ENCODE measurements at places on chromosomes 5 and 9.

DNA sequence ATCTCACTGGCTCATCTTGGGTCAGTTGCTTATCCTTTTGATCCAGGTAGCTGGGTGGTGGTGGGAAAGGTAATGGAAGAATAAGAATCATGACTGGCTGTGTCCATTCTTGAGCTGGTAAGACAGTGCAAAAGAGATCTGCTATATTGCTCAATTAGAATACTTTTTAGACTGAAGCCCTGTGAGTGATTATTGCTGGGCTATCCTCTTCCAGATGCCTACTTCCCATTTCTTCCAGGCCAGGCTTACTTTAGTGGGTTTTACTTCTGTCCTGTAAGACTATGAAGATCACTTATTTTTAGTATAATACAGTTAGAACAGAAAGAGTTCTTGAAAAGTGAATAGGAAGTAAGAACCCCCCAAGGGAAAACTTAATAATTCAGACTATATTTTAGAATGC lies 7.2 kb downstream of the MARCHF6 start:
- no peak for DNase-seq

GRCh38 chr9:4420351-4420750 lies 69.9 kb upstream of the SLC1A1 start:
- no peak for DNase-seq

DNA sequence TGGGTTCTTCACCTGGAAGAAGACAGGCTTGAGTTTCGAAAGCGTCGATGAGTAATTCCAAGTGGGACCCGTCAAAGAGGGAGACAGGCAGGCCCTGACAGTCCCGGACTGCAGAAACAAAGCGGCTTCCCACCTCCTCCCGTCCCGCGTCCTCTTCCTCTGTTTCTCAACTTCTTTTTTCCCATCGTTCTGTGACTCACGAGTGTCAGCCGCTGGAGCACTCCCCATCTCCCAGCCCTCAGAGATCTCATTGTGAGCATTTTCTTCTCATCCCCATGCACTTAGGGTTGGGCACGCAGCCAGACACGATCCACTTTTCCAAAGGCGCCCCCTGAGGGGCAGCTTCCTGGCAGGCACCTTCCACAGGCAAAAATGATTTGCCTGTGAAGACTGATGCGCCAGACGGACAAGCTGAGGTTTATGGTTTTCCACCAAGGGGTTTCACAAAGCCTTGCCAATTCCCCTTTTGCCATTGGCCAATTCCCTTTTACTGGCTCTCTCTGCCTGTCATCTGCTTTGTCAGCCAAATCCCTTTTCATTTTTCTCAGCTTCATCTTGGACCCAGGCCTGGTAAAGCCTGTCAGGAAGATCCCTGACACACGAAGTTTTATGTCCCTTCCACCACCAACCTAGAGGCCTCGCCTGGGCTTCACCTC lies 86.5 kb upstream of the ANKRD55 start:
- DNase-seq = peak; percentile 91

DNA sequence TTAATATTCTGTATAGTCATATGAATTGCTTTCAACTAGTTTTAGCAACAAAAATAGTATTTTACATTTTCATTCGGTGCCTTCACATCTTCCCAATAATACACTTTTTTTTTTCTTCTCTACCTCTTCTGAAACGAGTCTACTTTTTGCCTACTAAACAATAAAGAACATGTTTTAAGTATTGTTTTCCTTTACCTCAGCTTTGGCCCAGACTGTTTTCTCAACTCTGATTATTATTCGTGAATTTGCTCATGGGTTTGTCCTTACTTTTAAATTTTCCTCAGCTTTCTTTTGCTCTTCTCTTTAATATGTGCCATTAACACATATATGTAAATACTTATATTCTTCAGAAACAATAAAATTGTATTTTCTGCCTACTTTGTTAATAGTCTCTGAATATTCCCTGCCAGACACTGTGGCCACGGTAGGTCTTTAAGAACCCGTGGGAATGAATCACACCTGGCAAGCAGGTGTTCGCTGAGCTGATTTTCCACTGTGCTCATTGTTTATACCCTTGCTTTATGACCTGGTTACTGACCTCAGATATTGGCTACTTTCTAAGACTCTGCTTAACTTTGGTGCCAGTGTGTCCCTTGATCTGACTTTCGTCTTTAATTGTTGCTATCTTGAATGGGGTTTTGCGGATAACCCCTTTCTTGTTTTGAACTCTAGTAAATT lies 49.1 kb downstream of the FAM170A start:
- DNase-seq = no peak

DNA sequence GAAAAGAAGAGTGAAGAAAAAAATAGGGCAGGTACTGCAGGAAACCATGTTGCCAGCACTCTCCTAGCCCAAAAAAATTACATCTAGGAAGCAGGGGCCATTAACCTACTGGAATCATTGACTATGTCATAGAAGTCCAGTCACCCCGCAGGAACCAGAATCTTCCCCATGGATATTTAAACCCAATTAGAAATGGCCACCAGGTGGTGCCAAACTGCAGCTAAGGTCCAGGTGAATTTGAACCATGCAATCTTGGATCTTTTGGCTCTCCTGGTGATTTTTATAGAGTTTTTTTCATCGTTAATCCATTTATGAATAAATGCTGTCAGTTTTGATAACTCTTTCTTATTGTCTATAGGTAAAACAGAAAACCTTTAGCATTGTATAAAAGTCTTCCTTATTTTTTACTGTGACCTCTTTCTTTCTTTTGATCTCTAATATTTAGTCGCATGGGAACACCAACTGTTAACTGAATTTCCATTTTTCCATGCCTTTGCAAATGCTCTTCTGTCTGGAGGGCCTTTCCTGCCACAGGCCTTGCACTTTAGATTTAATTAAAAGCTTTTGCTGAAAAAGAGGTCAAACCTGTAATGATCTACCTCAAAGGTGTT lies 147.5 kb upstream of the FGF10 start:
- peak; percentile 49 for DNase-seq

DNA sequence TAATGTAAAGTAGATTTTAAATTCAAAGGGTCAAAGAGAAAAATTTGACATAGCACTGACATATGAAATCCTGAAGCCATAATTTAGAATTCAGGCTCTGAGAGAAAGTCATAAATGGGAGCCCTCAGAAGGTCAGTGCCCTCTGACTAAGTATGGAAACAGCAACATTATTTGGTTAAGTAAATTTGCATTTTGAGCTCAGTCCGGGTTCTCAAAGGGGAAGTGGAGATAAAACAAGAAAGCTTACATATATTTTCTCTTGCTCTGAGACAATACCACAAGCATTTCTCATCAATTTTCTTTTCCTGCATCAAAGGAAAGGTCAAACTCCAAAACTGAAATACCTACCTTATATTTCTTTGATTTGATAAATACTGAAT lies 348.0 kb downstream of the SEMA5A start:
- no peak for DNase-seq

GRCh38 chr5:10607023-10607665 lies 43.3 kb downstream of the ANKRD33B start:
- DNase-seq = peak; percentile 37

DNA sequence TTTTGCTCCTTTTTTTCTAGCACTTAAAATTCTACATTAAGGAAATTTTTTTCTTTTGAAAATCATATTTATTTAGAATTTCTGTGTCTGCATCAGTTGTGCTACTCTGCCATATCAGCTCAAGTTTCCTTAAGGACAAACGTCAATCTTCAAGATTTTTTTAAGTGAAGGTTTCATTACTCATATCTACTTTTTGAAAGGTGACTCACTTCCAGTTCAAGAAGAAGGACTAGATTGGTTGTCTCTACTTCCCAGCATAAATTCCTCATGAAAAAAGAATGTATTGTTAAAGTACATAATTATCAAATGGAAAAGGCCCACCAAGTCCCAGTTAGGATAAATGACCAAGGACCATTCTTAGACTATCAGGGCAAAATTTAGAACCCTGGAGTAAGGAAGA lies 626.5 kb downstream of the DMRTA1 start:
- no peak for DNase-seq

DNA sequence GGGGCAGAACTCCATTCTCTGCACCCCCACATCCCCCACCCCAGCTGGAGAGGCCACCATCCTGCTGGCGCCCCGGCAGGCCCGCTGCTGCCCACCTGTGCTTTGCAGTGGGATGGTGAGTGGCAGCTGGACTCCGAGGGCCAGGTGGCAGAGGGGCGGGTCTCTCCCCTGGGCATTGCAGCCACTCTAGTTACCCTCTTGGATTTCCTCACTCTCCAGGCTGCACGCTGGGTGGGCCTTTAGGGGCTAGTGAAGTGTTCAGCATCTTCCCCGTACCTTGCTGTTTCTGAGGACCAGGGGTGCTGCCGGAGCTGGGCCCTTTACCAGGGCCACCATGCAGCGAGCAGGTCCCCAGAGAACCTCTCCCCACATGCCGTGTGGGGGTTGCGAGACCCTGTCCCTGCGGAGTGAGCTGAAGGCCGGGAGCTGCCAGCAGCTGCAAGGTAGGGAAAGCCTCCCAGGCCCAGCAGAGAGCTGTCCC lies 88.4 kb upstream of the SH3PXD2B start:
- no peak for DNase-seq

- DNase-seq = no peak
These were observed 88.7 kb upstream of the PHF24 start for GRCh38 chr9:34869390-34869789.

DNA sequence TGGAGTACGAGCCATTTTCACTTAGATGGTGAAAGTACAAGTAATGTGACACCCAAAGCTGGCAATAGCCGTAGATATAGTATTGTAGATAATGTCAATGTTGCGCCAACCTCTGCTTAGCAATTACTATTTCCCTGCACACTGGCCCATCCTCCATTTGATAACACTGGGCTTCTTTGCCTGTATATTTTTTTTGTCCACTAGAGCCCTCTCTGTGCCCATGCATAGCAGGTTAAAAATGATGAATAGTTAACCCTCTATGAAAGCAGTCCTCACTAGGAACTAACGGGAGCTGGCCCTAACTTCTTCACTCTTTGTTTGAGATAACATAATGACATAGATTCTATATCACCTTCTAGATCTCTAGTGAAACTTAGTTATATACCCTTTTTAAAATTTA lies 416.8 kb downstream of the TUSC1 start:
- no peak for DNase-seq

DNA sequence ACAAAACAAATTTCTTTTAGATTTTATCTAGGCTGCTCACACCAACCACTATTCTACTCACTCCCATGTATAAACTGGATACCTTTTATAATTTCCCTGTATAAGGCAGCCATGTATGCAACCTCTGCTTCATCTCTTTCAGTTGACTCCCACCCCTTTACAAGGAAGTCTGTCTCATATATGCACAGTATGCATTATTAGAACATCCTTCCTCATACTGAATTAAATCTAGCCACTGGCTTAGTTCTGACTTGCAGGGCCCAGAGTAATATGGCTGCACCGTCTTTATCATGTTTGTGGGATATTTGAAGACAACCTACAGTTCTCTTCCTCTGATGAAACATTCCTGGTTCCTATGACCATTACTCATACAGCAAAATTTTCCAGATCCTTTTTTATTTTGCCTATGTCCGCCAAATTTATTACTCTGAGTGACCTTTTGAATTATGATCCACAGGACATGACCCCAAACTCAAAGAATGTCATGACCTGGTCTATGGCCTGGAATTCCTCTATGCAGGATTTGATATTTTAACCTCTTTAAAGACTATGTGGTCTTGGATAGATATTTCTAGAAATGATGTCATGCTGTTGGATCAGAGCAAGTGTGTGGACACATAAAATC lies 76.6 kb upstream of the ITGA1 start:
- no peak for DNase-seq

DNA sequence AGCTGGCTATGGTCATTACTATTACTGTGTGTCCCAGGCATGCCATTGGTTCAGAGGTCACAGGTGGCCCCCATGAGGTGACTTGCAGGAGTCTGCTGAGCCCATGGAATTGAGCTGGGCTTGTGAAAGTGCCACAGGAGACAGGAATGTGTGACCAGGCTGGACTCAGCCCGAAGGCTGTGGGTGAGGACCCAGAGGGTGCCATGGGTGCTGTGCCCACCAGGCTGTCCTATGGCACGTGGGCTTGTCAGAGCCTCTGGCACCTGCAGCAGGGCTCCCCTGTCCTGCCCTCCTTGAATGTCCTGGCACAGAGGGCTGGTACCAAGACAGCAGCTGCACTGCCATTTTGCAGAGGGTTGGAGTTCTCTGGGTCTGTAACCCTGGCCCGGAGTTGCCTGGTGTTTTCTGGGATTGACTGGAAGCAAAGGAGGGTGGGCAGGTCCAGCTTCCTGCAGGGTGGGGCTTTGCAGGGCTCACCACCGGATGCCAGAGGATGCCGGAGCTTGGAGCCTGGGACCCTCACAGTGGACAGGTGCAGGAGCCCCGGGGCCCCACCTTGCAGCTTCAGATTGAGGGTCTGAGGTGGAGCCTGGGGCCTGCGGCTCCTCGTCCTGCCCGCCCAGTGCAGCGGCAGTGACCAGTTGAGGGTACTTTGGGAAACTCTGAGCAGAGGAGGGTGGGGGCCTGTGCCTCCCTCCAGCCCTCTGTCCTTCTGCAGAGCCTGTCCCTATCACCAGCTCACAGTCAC lies 14.2 kb downstream of the COL5A1 start:
- DNase-seq = peak; percentile 17

- no peak for DNase-seq
These were observed 97.3 kb downstream of the PLCXD3 start for GRCh38 chr5:41413074-41413473.

GRCh38 chr9:12859704-12860251 lies 85.0 kb downstream of the LURAP1L start:
- DNase-seq = no peak

DNA sequence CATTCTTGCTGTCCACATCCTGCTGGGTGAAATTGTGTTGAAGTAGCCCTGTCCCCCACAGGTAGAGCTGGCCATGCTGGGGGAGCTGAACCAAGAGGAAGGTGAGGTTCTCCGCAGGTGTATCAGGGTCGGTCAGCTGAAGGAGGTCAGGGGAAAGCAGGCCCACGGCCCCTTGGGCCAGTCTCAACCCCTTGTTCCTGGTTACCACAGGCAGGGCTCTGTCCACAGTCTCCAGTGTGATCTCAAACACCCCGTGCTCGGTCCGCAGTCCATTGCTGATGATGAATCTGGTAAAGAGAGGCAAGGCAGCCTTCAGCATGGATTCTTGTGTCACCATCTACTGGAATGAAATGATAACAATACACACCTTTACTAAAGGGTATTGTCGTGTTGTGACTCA lies 53.4 kb upstream of the CER1 start:
- DNase-seq = no peak

GRCh38 chr5:76556511-76557221 lies 66.5 kb downstream of the F2RL2 start:
- DNase-seq = no peak
